ENCODE measurements at places on chromosomes 6 and 20.

DNA sequence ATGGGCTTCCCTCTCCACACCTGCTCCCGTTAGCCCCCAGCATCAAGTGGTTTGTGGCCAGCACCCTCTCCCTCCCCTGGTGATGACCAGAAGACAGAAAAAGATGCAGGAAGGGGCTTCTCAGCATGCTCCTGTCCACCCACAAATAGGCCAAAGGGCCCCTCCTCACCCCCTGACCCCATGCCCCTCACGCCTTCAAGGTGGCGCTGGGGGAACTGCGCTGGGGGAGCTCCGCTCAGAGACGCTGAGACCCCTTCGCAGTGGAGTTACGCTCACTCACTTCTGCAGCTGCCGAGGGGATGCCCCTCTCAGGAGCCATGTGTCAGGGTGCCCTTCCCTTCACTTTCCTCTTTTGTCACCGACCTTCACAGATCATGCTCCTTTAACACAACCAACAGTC lies 92.0 kb downstream of the PSMB1 start:
- DNase-seq: no peak

DNA sequence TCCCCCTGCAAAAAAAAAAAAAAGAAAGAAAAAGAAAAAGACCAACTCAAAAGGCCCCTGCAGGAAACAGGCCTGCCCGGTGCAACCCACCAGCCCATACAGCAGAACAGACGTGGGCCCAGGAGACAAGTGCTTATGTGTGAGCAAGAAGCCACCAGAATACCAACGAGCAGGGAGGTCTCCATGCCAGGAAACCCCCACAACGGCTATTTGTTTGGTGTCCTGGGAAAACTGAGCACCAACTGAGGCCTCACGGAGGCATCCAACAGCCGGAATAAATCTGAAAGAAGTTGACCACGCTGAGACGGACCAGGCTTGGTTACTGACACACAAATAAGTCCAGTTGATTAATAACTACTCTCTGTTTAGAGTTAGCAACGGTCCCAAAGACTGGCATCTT lies 29.7 kb downstream of the PTPRT start:
- no peak for DNase-seq

- no peak for DNase-seq
These were observed 27.3 kb downstream of the MED23 start for GRCh38 chr6:131600716-131601115.

DNA sequence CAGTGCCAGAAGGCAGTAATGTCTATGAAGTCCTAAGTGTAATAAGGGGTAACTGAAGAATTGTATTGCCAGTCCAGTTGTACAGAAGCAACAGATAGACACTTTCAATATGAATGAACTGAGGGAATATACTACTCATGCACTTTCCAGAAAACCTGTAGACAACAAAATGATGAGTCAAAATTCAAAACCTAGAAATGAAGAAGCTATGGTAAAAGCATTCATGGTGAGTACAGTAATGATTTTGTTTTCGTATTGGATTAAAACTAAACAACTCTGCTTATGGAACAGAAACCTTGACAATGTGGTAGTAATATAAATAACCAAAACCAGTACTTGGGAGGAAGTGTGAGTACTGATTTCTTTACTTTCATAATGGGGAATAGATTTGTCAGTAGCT lies 35.0 kb downstream of the ARMC2 start:
- no peak for DNase-seq

DNA sequence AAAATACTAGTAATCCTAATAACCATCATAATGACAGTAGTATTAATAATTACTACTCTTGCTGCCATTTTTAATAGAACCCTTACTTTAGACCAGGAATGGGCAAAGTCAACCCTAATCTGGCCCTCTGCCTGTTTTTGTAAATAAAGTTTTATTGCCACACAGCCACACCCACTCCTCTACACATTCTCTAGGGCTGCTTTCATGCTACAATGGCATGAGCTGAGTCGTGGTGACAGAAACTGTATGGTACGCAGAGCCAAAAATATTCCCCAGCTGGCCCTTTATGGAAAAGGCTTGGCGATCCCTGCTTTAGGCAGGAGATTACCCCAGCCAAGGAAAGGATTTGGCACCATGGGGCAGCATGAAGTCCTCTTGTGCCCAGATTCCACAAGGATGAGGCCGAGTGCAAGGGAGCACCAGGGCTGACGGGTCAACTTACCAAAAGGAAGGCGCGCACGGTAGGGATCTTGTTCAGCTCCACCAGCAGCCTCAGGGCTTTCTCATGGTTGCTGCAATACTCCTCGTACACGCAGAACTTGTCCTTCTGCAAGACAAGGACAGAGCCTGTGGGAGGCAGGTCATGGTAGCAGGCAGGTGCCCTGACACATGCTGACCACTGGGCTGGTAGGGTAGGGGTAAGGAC lies 93.6 kb downstream of the PREX1 start:
- no peak for DNase-seq

DNA sequence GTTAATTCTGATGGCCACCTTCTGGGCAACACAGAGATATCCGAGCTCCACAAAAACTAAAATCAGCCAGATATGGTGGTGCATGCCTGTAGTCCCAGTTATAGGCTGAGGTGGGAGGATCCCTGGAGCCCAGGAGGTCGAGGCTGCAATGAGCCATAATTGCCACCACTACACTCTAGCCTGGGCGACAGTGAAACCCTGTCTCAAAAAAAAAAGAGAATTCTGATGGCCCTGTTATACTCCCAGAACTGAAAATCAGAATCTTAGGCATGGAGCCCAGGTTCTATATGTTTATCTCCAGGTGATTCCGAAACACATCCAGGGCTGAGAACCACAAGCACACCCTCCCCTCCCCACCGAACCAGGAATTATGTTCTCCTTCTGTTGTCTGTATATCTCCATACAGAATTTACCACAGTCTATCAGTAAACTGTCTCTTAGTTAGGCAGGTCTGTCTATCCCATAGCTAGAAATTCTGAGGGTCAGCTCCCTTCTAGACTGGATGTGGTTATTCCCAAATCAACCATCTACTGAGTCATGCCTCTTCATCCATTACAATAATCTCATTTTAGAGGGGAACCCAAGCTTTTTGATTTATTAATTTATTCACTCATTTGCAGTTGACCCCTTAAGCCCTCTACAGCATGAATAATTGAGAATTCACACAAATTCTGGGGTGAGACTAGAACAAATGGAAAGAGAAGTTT lies 24.8 kb upstream of the CCND3 start:
- no peak for DNase-seq

- DNase-seq: no peak
These were observed 655.0 kb downstream of the QKI start for GRCh38 chr6:164069350-164069990.

GRCh38 chr6:105873211-105873704 lies 212.9 kb upstream of the PRDM1 start:
- DNase-seq: no peak

DNA sequence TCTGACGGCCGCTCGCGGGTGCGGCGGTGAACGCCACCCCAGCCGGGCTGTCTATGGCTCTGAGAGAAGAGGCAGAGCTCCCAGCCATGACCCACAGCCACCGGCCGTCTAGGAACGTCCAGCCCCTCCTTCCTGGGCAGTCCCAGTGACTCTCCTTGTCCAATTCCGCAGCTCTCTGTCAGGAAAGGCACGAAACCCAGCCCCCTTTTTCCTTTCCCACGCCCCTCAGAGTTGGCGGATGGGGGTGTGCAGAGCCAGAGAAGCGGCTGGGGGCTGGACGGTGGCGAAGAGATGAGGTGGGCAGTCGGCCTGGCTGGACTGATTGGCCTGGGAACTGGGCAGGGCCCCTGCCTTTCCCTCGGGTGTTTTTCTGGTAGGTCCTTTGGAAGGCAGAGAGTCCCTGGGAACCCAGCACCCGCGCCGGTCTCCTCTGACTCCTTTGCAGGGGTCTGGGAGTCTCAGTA lies 1.5 kb downstream of the EBF4 start:
- DNase-seq: no peak

DNA sequence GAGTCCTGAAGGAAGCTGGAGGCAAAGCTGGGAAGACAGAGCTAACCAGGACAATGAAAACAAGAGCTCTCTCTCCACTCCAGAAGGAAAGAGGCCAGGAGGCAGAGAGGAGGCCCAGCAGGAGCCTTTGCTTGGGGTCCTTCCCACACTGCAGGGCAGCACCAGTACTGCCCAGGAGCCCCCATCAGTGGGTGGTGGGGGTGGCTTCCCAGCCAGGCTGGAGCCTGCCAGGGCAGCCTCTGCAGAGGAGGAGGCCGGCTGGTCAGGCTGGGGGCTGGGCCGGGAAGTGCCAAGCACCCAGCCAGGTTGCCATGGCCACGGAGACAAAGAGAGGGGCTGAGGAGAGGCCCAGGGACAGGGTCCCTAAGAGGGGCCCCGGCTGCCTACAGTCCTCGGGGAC lies 33.4 kb downstream of the PREX1 start:
- no peak for DNase-seq

GRCh38 chr20:32806356-32806755 lies 13.4 kb upstream of the MAPRE1 start:
- no peak for DNase-seq

DNA sequence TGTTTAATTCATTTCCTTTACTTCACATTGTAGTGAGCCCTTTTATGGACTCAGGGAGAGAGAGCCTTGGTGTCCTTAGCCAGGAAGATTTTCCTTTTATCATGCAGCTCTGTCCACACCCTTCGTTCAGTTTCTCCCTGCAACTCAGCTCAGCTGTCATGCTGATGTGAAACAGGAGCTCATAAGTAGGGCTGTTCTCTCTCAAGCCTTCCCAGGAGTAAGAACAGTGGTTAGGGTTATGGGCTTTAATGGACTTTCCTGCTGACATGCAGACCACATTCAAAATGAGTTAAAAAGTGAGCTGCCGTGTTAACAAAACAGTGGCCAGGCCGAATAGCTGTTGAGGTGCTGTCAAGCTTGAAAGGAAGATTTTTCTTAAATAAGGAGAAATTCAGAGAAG lies 104.1 kb downstream of the BCKDHB start:
- no peak for DNase-seq

GRCh38 chr20:24960302-24960801 lies 11.3 kb downstream of the CST7 start:
- no peak for DNase-seq

DNA sequence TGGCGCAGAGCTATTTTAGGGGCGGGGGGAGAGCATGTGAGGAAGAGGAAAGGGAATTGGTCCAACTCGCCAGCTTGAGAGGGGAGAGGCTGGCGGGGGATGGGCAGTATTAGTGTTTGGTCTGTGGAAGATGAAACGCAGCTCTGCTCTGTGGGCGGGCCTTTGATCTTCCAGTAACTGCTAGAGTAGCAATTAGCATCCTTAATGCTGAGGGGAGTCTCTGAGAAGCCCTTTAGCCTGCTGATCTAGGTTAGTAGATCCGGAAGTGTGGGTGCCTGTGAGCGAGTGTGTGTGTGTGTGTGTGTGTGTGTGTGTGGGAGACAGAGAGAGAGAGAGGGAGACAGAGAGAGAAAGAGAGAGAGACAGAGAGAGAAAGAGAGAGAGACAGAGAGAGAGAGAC lies 117.2 kb upstream of the BACH2 start:
- DNase-seq: peak; percentile 80

GRCh38 chr6:99473730-99474129 lies 41.5 kb downstream of the USP45 start:
- no peak for DNase-seq

DNA sequence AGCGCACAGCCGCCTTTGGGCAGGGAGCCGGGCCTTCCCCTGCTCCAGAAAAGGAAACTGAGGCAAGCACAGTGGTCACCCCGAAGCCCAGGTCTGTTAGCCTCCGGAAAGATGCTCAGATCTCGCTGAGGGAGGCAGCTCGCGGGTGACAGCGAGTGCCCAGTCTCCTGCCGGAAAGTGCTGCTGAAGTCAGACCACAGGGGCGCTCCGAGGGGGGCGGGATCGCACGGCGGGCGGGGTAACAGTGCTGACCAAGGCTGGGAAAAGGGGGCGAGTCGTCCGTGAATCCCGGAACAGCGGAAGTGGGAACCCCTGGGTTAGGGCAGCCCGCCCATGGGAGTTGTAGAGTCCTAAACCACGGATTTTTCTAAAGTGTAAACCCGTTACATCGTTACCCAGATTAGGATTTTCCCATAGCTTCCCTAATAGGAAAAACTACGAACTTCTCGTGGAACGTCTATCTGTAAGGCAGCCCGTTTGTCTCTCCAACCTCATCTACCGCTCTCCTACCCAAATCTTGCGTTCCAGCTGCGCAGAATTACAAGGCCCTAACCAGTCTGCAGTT lies 504 bp downstream of the VPS16 start:
- DNase-seq: peak; percentile 42

GRCh38 chr6:35895560-35895959 lies 25.3 kb downstream of the SRPK1 start:
- no peak for DNase-seq

GRCh38 chr6:18216411-18216810 lies 47.9 kb downstream of the DEK start:
- no peak for DNase-seq

DNA sequence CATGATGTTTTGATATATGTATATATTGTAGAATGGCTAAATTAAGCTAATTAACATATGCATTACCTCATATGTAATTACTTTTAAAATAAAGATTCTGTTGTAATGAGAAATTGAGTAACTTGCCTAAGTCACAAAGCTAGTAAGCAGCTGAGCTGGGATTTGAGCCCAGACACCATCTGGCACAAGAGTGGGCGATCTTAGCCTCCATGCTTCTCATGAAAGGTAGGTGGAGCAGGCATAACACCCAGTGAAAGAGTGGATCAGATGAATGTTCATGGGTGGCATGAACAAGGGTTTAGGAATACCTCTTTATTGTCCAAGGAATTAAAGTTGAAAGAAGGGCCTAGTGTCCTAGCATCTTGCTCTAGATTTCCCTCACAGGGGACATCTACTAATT lies 365.4 kb downstream of the TFAP2B start:
- DNase-seq: no peak

DNA sequence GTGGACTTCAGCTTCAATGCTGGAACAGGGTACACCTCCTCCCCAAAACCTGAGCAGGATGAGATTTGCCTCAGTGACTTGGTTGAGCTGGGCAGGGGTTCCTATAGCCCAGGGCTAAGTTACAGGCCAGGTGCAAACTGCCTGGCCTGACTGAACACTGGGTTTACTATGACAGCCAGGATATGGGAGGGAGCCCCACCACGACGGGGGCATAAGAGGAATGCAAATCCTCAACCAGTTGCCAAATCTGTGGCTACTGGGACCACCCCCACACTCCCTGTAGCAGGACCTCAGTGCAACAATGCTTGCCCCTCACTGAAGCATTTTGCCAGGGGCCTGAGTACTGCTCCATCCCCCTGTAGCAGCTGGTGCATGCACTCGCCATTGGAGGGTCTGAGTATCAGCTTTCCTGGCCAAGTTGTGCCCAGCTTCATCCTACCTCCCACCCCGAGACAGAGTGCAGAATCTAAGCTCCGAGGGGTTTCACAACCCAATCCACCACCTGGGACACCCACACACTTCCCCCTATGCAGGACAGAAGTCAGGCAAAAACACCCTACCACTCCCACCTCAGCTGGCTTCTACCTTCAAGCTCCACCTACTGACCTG lies 27.6 kb downstream of the TREML4 start:
- no peak for DNase-seq

- DNase-seq: no peak
These were observed 14.6 kb downstream of the TJAP1 start for GRCh38 chr6:43491750-43492661.

- DNase-seq: no peak
These were observed 5.6 kb downstream of the RAB23 start for GRCh38 chr6:57216235-57217101.

- no peak for DNase-seq
These were observed 318.0 kb downstream of the DOK5 start for GRCh38 chr20:54793291-54793992.

- DNase-seq: no peak
These were observed 2.3 kb upstream of the LYRM2 start for GRCh38 chr6:89640804-89641203.
